ENCODE measurements at places on chromosomes 13 and 19.
A peak's percentile ranks its signal among the peaks of the same experiment; 100 is the strongest.

DNA sequence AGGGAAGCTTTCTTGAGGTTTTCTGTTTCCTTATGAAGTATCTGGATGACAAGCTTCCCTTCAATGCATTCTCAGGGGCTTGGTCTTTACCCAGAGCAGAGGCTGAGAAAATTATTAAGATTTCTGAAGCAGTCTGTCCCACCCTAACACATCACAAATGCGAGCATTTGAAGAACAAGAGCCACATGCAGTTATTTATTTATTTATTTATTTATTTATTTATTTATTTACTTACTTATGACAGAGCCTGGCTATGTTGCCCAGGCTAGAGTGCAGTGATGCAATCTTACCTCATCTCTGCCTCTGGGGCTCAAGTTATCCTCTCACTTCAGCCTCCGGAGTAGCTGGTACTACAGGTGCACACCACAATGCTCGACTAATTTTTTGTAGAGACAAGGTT is 38.4 kb downstream of the SPRYD7 start:
- no peak for DNase-seq

DNA sequence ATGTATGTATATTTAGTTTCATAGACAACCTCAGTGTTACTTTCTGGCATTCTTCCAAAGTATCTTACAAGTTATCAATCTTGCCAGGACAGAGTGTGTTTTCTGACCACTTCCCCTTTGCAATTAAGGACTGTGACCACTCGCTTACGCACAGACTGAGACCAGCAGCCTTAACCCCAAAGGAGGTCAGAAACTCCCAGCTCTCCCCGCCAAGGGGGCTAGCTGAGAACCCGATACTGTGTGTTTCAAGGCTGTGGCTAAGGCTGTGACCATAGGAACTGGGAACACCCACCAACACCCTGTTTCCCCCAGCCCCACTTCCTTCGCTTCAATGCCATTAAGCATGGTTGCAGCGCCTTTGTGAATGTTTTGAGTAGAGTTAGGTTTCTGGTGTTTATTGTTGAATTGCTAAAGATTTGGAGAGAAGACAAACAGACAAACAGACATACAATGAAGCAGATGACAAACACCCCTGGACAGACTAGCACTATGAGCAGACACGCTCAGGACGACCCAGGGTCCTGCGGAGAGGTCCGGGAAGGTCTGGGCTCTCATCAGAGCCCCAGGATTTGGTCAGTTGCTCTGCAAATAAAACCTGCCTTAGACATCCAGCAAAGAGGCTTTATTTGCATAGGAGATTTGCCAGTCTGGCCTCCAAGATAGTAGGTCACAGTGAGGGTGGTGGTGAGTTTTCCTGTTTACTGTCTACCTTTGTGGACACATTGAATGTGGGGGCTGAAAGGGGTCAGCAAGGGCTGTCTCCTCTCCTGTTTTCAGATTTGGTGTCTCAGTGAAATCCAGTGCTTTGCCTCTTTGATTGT is 25.0 kb upstream of the TNFSF11 start:
- DNase-seq = no peak

- no peak for DNase-seq
Observed at GRCh38 chr13:73910733-73911132, 223.5 kb downstream of the KLF12 start.

- DNase-seq = no peak
Observed at GRCh38 chr19:44749292-44749691, 784 bp downstream of the BCL3 start.

DNA sequence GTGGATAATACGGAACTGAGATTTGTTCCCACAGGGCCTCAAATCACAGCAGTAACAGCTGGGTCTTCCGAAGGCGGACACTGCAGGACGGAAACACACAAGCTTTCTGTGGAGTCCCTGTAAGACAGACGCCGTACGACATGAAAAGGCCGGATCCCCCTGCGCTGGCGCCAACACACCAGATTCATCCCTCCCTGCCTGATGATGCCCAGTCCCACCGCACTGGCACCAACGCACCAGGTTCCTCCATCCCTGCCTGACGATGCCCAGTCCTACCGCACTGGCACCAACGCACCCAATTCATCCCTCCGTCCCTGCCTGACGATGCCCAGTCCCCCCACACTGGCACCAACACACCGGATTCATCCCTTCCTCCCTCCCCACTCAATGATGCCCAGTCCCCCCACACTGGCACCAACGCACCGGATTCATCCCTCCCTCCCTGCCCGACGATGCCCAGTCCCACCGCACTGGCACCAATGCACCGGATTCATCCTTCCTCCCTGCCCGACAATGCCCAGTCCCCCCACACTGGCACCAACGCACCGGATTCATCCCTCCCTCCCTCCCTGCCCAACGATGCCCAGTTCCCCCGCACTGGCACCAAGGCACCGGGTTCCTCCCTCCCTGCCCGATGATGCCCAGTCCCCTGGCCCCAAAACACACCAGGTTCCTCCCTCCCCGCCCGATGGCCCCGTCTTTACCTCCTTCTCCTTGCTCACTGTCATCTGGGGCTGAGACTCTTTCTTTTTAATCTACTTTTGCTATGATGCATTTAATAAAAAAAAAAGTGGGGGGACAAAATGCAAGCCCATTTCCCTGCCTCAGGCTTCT is 55.1 kb downstream of the RASA3 start:
- DNase-seq = no peak

- peak; percentile 68 for DNase-seq
Observed at GRCh38 chr19:42402376-42403116, 12.4 kb upstream of the CNFN start.

Measured in kidney (tissue), 22 donors.